Upper lobe of left lung (tissue), 6 donors: ENCODE measurements at places on chromosomes 6 and 20. TPM values are rescaled to one million over a fixed set of nuclear protein-coding genes. Genes with fewer than 3 reads are reported as not detected.

DNA sequence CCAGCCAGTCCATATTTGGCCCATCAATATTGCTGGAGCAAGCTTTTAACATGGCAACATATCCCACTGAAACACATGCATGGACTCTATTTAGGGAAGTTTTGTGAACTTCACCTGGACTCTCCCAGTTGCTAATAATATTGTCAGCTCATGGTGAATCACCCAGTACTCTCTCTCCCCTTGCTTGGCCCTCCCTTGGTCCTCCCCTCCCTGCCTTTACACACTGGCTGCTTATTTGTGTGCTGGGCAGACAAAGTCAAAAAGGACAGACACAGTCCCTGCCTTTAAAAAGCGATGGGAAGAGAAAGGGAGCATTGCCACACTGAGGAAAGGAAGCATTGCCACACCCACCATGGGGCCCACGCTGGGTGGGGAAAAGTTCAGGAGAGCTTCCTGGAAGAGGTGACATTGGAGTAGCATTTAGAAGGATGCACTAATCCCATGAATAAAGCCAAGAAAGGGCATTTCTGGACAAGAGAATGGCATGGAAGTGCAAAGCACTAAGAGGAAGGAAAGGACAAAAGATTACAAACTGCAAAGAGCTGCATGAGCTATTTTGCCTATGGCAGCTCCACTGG lies 143.4 kb upstream of the EXOC2 start:
- DNase-seq = no peak

GRCh38 chr6:15877231-15877630 lies 214.4 kb upstream of the DTNBP1 start:
- DNase-seq = no peak

- DNase-seq = no peak
Observed at GRCh38 chr20:32205110-32205842, 2.3 kb downstream of the PLAGL2 start.

DNA sequence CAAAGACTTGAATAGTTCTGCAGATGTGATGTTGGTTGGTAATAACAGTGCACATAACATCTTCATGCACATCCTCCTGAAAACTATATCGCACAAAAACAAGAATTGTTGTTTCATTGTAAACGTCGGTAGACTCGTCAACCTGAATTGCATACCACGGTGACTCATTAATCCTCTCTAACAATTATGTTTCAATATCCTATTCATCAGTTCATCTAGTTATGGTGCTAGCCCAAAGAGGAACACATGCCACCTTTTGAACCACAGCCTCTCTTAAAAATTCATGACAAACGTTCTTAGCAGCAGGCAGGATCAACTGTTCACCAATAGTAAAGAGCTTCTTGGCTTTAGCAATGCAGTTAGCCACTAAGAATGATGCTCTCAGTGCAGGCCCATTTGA lies 25.0 kb downstream of the CRYBG1 start:
- DNase-seq = no peak

- DNase-seq = no peak
Observed at GRCh38 chr20:48563191-48563870, 264.5 kb downstream of the PREX1 start.

GRCh38 chr6:153790048-153790447 lies 249.0 kb upstream of the OPRM1 start:
- no peak for DNase-seq

DNA sequence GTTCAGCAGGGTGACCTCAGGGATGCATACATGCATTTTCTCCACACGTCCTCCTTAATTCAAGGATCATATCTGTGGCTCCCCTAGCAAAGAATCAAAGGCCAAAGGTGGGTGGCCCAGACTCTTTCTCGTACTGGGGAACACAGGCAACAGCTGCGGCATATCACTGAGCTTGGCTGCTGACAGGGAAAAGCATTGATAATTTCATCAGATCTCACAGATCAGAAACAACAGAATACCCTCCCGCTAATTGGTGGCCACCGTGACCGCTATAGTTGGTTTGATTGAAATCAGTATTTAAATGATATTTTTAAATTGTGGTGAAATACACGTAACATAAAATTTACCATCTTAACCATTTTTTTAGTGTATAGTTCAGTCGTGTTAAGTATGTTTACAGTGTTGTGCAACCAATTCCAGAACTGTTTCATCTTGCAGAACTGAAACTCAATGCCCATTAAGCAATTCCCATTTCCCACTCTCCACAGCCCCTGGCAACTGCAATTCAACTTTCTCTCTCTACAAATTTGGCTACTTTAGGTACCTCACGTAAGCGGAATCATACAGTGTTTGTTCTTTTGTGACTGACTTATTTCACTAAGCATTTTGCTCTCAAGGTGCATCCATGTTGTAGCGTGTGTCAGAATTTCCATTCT lies 74.7 kb upstream of the TMEM170B start:
- no peak for DNase-seq

DNA sequence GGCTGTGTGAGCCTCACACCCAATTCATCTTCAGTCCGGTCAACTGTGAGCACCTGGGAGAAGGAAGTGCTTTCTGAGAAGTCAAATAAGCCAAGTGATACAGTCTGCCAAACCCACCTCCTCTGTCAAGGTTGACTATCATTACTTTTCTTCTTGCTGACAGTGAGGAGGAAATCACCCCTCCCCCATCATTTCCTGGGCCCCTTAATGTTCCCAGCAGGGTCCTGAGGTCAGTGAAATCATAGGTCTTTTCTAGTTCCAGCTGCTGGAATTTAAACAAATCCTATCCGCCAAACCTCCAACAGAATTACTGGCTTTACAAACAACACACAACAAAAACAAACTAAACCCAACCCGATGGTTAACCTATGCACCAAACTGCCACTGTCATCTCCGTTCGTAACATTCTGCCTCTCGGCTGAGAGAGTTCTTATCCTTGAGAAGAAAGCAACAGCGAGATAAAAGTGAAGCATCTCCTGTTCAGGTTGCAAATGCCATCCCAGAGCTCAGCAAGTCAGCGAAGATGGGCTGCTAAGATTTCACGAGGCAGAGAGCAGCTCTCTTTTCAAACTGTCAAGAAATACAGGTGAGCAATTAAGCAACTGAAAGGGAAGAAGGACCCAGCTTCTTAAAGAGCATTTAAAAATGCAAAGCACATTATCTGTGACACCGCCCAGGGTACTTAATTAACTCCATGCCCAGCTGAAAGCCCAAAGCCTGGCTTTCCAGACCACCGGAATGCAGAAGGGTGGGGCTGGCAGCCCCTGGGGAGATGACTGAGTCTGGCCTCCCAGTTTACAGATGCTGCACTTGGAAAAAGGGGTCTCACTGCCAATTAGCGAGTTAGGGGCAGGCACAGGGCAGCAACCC lies 24.7 kb downstream of the GFOD1 start:
- no peak for DNase-seq

- DNase-seq = peak; percentile 27
Observed at GRCh38 chr6:140062043-140063020, 687.9 kb upstream of the CITED2 start.

DNA sequence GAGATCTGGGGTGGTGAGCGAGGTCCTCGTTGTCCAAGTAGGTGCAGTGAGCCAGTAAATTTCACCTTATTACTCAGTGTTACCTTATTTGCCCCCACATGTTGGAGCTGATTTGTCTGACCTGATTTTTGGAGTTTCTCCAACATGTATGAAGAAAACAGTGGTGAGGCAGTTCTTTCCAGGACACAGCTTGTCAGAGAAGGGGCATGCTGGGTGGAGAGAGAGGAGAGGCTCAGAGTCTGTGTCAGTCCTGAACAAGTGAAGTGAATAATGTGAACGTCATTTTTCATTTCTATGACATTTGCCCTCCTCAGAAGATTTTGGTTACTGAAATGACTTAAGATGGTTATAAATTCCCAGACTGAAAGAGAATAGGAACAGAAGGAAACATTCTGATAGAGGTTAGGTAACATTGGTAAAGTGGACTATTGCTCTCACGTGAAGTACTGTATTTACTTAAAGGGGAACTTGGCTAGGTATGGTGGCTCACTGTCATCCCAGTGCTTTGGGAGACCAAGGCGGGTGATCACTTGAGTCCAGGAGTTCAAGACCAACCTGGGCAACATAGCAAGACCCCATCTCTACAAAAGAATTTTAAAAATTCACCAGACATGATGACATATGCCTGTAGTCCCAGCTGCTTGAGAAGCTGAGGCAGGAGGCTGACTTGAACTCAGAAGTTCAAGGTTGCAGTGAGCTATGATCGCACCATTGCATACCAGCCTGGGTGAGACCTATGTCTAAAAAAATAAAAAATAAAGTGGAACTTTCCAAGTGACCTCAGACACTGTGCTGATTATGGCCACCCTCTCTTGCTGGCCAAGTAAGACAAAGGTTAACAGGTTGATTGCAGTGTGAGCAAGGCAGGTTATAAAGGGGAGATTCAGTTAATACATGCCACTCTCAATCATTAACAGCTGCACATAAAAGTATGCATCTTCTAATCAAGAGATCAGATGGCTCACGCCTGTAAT lies 184.3 kb downstream of the EDN1 start:
- no peak for DNase-seq

- DNase-seq = no peak
Observed at GRCh38 chr20:6707321-6707831, 60.1 kb upstream of the BMP2 start.

DNA sequence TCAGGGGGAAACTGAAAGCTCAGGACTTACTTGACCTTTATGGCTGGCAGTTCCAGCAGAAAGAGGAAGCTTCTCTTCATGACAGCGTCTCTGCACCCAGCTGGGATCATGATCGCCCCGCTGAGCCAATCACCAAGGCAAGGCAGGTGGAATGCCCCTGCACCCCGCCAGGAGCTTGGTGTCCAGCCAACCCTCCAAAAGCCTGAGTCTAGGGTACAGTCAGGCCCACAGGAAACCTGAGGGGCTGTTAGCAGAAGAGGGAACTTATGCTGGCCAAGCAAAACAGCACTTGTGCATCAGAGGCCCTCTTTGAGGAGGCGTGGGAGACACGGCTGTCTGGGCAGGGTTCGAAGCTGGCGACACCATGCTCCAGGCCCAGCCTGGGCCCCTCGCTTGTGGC lies 188.3 kb upstream of the GMDS start:
- DNase-seq = no peak

- DNase-seq = no peak
Observed at GRCh38 chr6:15283986-15284361, 38.1 kb downstream of the JARID2 start.

DNA sequence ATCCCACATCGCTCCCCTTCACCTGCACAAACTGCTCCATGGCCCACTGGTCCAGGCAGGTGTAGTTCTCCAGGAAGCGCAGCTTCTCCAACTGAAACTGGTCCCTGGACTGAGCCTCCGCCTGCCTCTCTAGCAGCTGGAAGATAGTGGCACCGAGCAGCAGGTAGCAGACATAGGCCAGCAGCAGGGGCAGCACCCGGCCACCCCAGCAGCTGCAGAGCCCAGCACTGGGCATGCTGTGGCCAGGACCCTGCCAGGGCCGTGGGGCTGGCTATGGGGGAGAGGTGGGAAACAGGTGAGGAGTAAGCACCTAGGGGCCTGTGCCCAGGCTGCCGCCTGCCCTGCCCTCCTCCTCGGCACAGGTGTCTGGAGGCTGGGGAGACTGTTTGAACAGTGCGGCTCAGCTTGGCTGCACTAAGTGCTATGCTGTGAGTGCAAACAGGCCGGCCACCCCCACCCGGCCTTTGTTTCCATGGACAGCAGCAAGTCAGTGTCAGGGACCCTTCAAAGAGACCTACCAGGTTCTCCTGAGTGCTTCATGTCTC lies at the start of gene KCNK16:
KCNK16 (minus strand) TSS at position 397 of the 545 bp plus-strand sequence; CDS start at position 235, 162 bp downstream.
- DNase-seq = no peak

DNA sequence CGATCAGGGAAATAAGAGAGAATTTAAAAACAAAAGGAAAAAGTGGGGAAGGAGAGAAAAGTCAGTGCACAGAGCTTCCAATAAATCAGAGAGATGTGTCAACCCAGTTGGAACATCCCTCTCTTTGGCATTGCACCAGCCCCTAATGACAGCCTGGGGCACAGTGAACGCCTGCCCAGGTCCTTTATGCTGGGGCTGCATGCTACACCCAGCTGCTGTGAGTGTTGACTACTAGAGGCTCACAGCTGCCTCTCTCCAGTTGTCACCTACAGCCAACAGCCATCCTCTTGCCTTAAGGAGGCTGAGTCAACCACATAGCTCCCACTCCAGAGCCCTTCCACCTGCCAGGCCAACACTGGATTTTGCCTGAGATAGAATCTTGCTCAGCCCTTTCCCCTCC lies 19.0 kb downstream of the OR2H2 start:
- DNase-seq = no peak

GRCh38 chr20:58076405-58076804 lies 152.0 kb downstream of the ANKRD60 start:
- no peak for DNase-seq

DNA sequence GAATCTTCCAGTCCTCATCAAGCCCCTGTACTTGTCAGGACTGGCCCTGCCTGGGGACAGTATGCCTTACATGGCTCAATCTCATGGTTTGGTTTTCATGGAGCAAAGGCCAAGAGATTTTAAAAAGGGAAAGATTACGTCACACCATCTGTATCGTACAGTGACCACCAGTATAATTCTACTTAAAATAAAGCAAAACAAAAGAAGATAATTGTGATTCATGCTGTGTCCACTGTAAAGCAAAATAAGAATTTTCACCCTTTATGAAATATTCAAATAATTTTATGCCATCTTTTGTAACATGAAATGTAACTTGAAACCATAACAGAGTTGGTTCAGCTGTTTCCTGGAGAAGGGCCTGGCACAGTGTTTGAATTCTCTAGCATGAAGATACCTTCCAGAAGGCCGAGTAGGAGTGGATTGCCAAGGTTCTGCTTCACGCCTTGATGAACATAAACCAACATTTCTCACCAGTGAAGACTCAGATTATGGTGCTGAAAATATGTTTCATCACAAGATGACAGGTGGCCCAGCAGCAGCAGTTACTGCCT lies 486.5 kb downstream of the RFPL4B start:
- no peak for DNase-seq

DNA sequence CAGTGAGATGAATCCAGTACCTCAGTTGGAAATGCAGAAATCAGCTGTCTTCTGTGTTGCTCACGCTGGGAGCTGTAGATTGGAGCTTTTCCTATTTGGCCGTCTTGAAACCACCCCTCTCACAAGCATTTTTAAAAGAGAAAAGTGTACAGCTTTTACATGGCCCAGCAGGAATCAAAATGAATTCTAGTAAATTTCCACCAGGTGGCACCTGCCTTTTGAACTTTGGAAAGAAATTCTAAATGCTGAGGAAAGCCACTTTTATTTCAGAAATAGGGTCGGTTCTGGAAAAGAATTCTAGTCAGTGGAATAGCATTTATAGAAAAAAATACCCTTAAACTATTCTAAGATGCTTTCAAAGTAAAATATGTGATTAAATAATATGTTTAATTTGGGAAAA lies 647.8 kb downstream of the CD109 start:
- no peak for DNase-seq

GRCh38 chr6:13338038-13338437 lies 9.7 kb upstream of the TBC1D7 start:
- DNase-seq = no peak

CDSN gene
- not detected for total RNA-seq

ENPP3 gene
- 0.31 TPM for total RNA-seq

GINM1 gene
- 13.6 TPM for total RNA-seq

RFX6 gene
- not detected for total RNA-seq

COL11A2 gene
- 2.1 TPM for total RNA-seq

AKAP12 gene
- 42.8 TPM for total RNA-seq

IMPG1 gene
- total RNA-seq = not detected

HLA-B gene
- total RNA-seq = 1,716 TPM

MUC22 gene
- total RNA-seq = 0.15 TPM
